ENCODE measurements at places on chromosomes 2 and 18.

DNA sequence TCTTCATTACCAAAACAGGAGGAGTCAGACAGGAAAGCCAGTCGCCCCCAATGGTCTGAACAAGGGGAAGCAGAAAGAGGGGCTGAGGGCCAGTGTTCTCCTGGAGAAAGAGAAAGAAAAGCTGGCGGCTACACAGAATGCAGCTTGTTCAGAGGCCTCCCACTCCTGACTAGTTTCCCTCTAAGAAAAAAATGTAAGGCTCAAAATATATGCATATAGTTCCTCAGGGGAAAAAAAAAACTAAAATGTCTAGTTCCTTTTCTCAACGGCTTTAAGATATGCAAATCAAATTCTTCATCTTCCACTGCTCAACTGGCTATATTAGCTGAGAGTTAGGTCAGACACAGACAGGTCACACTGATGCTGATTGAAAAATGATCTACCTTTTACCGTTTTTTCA, 18.6 kb downstream of the MBOAT2 start:
- no peak for DNase-seq

GRCh38 chr18:31941010-31941809, 1.7 kb downstream of the TRAPPC8 start:
- no peak for DNase-seq

DNA sequence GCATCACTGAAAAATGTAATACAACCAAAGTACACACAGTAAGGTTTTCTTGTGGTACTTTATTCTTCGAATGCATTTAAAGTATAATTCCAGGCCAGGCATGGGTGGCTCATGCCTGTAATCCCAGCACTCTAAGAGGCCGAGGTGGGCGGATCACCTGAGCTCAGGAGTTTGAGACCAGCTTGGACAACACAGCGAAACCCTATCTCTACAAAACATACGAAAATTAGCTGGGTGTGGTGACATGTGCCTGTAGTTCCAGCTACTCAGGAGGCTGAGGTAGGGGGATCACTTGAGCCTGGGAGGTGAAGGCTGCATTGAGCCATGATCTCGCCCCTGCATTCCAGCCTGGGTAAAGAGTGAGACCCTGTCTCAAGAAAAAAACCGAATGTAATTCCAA, 3.9 kb upstream of the TTC39C start:
- no peak for DNase-seq

DNA sequence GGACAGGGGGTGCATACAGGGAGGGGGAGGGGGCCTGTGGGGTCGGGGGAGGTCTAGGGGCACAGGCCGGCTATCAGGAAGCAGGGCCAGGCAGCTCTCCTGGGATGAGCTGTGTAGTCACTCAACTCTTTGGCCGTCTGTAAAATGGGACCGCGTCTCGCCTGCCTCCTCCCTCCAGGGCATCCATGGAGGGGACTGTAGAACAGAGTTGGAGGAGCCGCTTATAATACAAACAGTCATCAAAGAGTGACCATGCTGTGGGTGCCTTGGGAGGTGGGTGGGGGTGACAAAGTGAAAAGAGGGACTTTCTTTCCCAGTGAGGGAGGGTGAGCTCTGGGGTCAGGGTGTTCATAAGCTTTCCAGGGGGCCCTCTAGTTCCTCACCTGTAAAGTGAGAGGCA, 169.6 kb upstream of the HAAO start:
- DNase-seq = no peak

GRCh38 chr18:75053028-75053629, 155.8 kb downstream of the PTGR3 start:
- DNase-seq = no peak

DNA sequence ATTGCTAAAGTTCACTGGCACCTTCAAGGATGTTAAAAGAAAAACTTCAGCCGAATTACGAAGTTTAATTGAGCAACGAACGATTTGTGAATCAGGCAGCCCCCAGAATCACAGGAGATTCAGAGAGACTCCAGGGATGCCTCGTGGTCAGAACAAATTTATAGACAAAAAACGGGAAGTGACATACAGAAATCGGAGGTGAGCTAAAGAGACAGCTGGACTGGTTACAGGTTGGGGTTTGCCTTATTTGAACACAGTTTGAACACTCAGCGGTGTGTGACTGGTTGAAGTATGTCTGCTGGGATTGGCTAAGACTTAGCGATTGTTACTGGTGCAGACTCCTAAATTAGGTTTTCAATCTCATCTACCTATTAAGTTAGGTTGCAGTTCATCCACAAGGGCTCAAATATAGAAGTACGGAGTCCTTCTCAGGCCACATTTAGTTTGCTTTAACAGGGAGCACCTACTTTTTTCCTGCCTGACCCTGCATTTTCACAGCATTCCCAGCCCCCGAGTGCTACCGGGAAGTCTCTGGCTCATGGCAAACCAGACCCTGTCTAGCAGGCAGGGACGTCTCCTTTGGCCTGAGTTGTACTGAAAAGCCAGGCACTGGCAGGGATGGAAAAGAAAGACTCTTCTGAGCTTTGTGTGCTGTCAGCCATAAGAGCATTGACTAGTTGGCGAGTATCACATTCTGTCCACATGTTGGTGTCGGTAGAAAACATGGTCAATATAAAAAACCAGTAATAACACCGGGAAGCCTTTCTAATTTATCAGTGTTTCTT, 41.1 kb downstream of the CDCA7 start:
- DNase-seq = no peak

Measured in forelimb muscle (tissue), 1 donor.